ENCODE measurements at places on chromosomes 16 and 17.

DNA sequence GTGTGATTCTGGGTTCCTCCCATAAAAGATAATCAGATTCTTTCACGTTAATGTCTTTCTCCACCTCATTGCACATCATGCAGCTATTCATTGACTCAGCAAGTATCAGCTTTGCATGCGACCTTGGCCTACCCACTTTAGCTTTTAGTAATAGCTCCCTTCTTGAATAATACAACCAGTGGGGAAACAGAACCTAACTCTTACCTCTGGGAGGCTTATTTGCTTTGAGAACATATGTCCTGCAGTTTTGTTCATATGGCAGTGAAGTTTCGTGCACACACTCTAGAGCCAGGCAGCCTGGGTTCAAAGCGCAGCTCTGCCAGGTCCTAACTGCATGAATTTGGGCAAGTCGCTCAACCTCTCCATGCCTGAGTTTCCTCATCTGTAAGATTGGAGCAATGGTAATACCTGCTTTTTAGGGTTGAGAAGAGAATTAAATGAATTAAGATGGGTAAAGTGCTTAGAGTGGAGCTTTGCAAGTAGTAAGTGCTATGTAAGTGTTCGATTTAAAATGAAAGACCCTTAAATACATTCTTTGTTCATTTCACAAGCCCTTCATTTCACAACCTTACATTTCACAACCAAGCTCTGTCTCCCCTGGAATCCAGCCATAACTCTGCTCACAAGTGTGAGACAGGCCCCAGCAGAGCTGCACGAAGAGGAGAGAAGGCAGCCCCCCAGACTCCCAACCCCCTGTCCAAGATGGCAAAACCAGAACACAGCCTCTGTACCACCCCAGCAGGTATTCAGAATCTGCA, 29.3 kb downstream of the MAPT start:
- no peak for DNase-seq

- no peak for DNase-seq
Measured at GRCh38 chr16:65123396-65124211, 1.7 kb upstream of the CDH11 start.

- DNase-seq = no peak
Measured at GRCh38 chr17:7593296-7593695, 3.4 kb upstream of the SOX15 start.

GRCh38 chr16:65136681-65137080, 14.8 kb upstream of the CDH11 start:
- no peak for DNase-seq

DNA sequence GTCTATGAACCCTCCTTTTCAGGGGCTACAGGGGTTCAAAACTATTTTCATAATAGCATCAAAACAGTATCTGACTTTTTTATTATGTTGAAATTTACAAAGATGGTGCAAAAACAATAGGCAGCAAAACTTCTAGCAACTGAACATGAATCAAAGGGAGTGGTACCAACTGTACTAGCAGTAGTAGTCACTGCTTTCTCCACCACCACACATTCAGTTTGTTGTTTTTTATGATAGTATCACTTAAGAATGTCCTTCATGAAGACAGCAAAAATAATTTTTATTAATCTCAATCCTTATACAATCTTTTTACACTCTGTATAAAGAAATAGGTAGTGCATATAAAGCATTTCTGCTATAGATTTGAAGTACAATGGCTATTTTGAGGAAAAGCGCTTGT, 47.6 kb downstream of the MED13 start:
- no peak for DNase-seq

Data from DND-41 (cell line).